ENCODE measurements at places on chromosomes 5 and 9. TPM values are rescaled to one million over a fixed set of nuclear protein-coding genes. Genes with fewer than 3 reads are reported as not detected.

SHOC1 gene
- not detected for total RNA-seq

DNA sequence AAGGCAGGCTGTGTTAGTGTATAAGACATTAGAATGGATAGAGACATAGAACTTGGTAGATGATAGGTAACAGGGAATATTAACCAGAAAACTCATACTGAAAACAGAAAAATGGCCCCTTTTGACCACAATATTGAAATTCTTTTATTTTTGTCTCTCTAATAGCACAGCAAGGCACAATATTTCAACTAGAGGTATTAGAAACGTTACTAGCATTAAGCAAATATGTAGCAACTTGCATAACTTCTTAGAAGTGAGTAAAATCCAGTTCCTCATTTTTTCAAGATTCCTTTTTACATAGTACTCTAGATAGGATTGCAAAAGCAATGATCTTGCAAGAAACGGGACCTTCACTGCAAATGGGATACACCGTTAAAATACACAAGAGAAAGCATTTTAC, 102.7 kb upstream of the VCAN start:
- H3K4me3 ChIP-seq = no peak overlapping the region
- no peaks in the 10 kb centered on the region for H3K36me3 ChIP-seq
- DNase-seq = no peak
- no peaks in the 10 kb centered on the region for H3K4me1 ChIP-seq

- H3K27ac ChIP-seq = no peak overlapping the region
- no peaks in the 10 kb centered on the region for H3K36me3 ChIP-seq
- H3K27me3 ChIP-seq = no peaks in the 10 kb centered on the region
These were observed 643.7 kb upstream of the ACO1 start for GRCh38 chr9:31740705-31741104.

GRCh38 chr9:114282104-114282485, 40.8 kb upstream of the ORM1 start:
- no peaks in the 10 kb centered on the region for H3K36me3 ChIP-seq
- no peak for DNase-seq
- H3K27me3 ChIP-seq = no peaks in the 10 kb centered on the region
- H3K27ac ChIP-seq = peak overlapping the region; percentile 28
- no peak overlapping the region for H3K4me3 ChIP-seq
- H3K4me1 ChIP-seq = peaks cover 17% of the 10 kb centered on the region

DNA sequence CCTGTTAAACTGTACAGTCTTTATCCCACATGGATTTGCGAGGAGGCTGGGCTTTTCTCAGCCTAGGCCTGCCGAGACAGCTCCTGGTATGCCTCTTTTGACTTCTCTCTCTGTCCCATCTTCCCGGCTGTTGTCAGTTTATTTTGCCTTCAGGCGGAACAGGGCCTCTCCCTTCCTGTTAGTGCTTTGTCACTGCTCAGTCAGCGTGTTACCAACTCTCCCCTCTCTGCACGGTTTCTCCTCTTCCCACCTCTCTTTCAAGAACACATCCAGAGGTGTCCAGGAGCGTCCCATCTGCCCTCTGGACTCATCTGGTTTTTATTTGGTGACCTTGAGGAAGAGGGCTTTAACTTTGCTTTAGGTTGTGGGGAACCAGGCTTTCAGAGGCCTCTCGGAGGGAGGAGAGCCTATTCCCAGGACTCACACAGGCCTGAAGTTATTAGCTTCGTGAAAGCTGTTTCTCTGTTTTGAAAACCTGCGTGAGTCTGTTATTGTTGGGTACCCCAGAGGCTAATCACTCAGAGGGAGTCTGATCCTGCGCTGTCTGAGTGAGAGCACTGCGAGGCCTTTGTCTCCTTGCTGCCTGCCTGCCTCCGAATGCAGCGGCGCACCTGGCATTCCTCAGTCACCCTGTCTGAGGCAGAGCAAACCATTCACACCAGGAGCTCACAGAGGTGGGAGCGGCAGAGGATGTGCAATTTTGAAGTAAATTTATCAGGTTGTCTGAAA, 234.4 kb upstream of the MPDZ start:
- no peaks in the 10 kb centered on the region for H3K36me3 ChIP-seq
- no peak overlapping the region for H3K4me3 ChIP-seq
- DNase-seq = no peak
- no peaks in the 10 kb centered on the region for H3K4me1 ChIP-seq
- H3K27me3 ChIP-seq = no peaks in the 10 kb centered on the region

DNA sequence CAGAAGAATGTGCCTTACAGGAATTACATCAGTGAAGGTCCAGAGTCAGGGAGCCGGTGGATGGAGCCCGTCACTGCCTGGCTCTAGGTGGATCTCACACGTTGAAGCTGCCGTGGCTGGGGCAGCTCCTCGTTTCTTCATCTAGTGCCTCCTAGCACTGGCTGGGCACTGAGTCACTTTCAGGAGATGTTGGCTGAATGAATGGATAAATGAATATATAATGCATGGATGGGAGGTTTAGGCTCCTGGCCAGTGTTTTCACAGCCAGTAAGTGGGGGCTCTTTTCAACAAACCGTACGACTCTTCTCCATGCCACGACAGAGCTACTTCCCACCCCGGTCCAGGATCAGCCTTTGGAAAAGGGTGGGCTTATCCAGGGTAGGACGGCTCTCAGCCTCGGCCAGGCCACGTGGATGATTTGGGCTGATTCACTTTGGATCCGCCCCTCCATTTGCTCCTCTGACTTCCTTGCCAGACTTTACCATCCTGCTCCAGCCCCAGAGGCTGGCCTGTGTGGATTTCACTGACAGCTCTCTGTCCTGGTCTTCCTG, 1.3 kb upstream of the SH3PXD2B start:
- no peaks in the 10 kb centered on the region for H3K27me3 ChIP-seq
- H3K27ac ChIP-seq = no peak overlapping the region
- no peaks in the 10 kb centered on the region for H3K36me3 ChIP-seq
- DNase-seq = no peak
- H3K4me1 ChIP-seq = peaks cover 42% of the 10 kb centered on the region
- H3K4me3 ChIP-seq = no peak overlapping the region

GRCh38 chr5:151086905-151087360, 6.1 kb upstream of the TNIP1 start:
- no peaks in the 10 kb centered on the region for H3K4me1 ChIP-seq
- H3K27me3 ChIP-seq = no peaks in the 10 kb centered on the region
- no peak for DNase-seq
- H3K4me3 ChIP-seq = no peak overlapping the region
- H3K36me3 ChIP-seq = no peaks in the 10 kb centered on the region

- H3K4me3 ChIP-seq = no peak overlapping the region
- no peaks in the 10 kb centered on the region for H3K36me3 ChIP-seq
- no peak overlapping the region for H3K27ac ChIP-seq
- no peaks in the 10 kb centered on the region for H3K27me3 ChIP-seq
These were observed 44.8 kb upstream of the SLC1A3 start for GRCh38 chr5:36561601-36562000.

All from tibial nerve (tissue), 4 donors.